ENCODE measurements at places on chromosomes 16 and 17.

- no peak for DNase-seq
Measured at GRCh38 chr17:43327421-43327820, 71.4 kb upstream of the ARL4D start.

DNA sequence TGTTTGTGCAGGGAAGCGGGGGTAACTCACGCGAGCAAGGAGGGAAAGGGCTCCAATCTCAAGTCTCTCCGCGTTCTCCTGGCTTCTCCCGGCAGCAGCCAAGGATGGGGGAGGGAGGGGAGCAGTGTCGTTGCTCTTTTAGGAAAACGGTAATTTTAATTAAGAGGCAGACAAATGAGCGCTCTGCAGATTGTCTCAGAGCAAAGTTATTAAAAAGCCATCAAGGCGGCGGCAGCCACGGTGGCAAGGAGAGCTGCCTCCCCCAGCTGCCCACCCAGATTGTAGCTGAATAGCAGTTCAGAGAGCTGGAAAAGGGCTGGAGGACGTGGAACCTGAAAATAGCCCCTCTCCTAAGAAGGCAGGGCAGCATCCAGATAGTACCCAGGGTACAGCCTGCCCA is 11.6 kb downstream of the SRCIN1 start:
- DNase-seq: no peak

DNA sequence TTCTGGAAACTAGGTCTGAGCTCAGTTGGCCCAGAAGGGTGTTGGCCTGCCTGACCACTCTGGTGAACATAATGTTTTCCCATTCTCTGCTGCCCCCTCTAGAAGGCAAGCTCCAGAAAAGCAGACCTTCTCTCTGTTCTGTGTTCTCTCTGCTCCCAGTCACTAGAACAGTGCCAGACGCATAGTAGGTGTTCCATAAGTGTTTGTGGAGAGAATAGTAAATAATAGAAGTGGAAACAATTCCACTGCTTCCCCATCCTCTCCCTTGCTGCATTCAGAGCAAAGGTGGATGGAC is 32.2 kb upstream of the ETV4 start:
- DNase-seq: no peak

DNA sequence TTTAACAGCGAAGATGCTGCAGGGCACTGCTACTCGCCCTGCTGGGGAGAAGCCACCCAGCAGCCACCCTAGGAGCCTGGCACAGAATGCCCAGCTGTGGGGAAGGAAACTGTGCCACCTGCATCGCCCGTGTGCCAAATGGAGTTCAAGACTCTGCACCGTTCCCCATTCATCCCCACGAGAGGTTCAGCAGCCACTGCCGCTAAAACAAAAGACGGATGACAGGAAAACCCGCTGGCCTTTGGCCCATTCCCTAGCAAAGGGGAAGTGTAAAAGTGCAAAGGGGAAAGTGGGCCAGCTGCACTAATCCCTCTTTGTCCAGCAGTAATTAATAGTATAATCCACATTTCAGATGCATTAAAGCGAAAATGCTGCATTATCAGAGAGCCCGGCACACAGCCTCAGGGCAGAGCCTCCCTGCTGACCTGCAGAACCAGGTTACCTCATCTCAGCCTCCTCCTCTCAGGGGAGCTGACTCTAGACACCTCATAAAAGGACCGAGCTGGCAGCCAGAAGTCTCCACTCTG is 37.7 kb downstream of the ZFHX3 start:
- no peak for DNase-seq

DNA sequence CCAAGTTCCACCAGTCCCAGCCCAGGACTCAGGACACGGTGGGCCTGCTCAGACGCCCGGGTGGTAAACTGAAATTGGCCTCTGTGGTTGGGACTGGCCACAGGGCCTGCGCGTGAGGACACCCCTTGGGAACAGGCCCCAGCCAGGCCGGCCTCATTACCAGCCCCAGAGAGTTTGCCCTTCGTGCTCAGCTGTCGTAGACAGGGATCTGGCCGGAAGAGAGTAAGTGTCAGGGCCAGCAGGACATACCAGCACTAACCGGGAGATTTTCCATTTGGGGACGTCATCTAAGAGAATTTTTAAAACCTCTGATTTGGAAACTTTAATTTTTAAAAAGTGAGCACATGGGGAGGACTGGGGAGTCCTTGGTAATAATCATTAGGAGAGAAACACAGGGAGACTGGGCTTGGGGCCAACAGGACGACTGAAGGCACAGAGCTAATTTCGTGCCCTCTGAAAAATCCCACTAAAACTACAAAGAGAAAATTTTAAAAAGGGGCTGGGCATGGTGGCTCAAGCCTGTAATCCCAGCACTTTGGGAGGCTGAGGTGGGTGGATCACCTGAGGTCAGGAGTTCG is 2.4 kb upstream of the RBFOX3 start:
- DNase-seq: no peak

- DNase-seq: no peak
Measured at GRCh38 chr16:49744244-49745220, 111.4 kb downstream of the ZNF423 start.

DNA sequence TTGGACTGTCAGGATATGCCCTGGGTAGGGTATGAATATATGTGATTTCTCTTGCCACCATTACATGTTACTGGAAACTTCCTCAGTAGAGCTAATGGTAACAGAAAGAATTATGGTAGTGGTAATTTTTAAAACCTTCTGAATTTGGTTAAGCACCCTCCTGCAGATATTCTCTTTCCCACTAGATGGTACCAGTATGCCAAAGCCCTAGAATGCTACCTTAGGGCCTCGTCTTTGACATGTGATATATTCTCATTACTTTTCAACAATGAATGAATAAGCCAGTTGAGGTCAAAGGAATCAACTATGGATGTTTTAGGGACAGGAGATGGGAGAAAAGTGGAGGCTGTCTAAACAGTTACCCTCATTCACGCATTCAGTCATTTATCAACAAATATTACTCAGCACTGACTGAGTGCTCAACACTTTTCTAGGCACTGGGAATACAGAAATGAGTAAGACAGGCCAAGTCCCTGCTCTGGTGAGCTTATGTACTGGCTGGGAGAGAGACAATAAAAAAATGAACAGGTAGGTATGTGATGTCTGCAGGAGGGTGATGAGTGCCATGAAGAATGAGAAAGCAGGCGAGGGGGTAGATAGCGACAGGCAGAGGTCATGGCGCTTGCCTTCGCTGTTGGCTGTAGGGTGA is 14.7 kb downstream of the CDH13 start:
- no peak for DNase-seq

GRCh38 chr17:56976941-56977608 is 856 bp upstream of the SCPEP1 start:
- no peak for DNase-seq

DNA sequence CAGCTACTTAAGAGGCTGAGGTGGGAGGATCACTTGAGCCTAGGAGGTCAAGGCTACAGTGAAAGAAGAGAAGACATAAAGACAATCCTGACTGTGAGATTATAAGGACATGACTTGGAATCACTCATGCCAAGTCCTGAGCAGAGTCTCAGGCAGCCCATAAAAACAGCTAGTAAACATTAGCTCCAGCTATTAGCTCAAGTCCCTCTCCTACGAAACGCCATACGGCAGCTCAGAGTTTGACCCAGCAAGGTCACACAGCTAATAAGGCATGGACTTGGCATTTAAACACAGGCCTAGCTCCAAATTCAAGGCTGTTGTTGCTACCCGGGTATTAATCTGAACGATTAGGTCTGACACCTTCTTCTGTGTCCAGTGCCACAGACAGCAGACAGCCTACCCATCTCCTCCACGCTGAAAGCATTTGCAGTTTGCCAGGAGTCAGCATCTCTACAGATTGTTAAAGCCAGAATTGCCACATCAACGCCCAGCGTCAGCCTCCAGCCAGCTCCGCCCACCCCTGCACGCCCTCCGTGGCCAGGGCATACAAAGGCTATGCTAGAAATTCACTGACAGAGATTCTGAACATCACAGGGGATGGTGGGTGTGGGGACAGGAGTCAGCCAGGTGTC is 9.9 kb upstream of the TMEM114 start:
- DNase-seq: no peak

DNA sequence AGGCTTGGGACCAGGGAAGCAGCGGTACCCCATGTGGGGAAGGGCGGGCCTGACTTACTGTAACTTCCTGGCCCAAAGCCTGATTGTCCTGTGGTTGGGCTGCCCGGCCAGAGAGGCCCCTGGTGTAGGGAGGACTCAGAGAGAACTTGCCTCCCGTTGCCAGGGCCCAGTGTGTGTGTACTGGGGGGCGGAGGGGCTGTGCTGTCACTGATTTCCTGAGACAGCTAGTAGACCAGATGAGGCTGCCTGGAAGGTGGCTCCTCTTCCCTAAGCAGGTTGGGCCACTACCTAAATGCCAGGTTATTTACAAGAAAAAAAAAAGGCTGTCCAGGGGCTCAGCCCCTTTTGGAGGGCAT is 16.7 kb downstream of the SOCS3 start:
- DNase-seq: no peak

DNA sequence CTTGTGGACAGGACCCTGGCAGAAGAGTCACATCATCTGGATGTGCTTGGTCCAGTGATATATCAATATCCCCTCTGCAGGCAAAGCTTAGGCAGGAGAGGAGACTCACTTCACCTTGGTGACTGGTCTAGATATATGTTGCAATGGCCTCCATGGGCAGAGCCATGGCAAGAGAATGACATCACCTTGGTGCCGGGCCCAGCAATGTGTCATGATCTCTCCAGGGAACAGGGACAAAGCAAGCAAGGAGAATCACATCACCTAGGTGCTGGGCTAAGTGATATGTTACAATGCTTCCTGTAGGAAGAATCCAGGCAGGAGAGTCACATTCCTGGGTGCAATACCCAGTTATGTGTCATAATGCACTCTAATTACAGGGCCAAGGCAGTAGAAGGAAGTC is 2106.2 kb downstream of the TP53TG3F start:
- DNase-seq: no peak

DNA sequence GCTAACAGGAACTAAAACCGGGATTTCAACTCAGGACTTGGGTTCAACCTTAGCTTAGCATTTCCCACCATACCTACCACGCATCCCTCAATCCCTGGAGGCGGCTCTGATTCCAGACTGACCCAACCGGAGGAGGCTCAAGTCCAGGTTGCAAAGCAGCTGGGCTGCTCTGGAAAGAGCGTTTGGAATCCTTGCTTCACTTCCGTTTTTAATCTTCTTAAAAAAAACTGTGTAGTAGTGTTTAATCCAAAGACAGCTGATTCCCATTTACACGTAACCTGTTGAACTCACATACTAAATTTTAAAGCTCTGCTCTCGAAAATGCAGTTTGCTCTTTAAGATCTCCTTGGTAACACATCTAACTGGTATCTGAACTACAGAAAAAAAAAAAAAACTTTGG is 50.0 kb downstream of the NXN start:
- DNase-seq: no peak

- DNase-seq: no peak
Measured at GRCh38 chr17:79784353-79785016, 6.5 kb downstream of the CBX2 start.

DNA sequence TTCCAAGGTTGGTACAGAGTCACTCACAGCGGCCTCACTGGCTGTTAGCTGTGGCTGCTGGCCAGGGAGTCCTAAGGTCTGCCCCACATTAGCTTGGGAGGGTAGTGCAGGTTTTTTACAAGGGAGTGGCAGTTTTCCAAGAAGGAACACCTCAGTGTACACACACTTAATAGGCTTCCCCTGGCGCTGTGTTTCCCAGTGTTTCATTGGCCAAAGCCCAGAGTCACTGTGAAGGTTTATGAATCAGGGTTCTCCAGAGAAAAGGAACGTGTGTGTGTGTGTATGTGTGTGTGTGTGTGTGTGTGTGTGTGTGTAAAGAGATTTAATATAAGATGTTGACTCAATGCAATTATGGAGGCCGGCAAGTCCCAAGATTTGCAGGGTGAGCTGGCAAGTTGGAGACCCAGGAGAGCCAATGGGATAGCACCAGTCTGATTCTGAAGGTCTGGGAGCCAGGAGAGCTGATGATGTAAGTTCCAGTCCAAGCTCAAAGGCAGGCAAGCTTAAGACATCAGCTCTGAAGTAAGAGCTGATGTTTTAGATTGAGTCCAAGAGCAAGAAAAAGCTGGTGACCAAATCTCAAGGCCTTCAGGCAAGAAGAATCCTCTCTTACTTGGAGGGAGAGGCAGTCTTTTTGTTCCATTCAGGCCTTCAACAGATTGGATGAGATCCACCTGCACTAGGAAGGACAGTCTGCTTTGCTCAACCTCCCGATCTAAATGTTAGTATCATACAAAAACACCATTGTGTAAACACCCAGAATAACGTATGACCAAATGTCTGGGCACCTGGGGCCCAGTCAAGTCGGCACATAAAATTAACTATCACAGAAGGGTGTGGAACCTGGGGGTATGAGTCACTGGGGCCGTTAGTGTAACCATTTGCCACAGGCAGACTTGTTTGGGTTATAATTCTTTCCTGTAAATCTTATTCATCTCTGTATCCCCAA is 206.8 kb downstream of the PRKCA start:
- DNase-seq: peak; percentile 77

DNA sequence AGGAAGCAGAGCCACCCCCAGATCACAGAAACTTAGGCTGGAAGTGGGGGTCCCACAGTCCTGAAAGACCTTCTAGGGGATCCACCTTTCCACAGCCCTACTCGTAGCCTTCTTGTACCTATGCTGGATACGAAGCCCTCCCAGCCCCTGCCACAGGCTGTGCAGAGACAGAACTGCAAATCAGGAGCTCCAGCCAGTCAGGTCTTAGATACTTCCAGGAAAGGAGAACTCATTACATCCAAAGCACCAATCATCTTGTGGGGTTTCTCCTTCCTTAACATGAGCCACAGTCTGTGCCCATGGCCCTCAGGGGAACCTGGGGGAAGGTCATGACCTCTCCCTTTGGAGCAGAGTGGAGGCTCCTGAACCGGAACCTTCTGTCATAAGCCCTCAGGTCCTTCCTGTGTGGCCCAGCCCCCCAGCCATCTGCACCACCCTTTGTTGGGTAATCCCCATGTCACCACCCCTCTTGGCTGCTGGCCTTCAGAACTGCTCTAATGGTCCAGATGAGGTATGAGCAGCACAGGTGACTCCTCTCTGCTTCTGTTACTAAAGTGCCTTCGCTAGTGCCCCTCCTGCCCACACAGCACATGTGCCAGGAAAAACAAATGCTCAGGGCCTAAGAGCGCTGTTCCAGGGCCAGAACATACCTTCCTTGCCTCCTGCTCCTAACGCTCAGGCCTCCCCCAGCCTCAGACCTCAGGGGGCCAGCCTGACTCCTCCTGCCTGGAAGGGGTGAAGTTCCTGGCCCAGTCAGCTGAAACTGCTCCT is 14.6 kb downstream of the SRCIN1 start:
- DNase-seq: no peak

DNA sequence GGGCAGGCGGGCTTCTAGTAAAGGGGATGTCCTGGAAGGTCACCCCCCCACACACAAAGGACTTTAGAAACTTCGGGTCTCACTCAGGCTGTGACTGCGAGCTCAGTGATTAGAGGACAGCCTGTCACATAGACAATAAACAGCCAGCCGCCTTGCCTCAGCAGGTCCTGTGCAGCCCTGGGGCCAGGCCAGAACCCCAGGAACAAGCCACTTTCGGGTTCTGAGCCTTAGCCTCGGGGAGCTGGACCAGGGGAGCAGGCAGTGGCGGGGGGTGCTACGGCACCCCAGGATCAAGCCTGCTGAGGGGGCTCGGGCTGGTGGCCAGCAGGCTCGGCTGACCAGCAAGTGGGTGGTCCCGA is 1.1 kb downstream of the GAS7 start:
- DNase-seq: no peak

GRCh38 chr16:84378567-84378966 is 10.2 kb downstream of the ATP2C2 start:
- DNase-seq: no peak
